NCI-H226 (cell line): ENCODE measurements at places on chromosomes 1 and 21.

DNA sequence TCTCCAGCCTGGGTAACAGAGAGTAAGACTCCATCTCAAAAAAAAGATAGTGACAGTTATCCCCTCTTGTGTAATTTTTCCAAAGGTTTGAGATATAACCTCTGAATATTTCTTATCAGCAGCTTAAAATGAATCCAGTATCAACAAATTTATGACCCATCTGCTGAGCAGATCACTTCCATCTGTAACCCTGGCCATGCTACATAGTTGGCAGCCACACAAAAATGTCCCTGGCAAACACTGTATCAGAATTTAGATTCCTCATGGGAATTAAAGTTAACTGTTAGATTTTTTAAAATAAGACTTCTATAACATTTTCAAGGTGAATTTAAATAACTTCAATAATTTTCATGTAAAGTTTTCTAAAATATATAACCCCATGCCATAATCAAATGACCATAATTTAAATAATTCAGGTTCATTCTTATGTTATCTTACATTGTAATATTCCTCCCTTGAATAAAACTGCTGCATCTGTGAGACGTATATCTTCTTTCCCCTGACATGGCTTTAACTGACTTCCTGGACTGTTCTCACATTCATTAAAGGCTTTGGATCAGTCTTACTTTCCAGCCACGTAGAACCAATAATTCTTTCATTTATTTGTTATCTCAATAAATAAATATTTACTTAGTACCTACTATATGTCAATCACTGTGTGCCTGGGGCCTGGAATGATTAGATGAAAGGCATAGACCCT is 5.3 kb upstream of the PRPF38B start:
- peak; percentile 20 for DNase-seq

- DNase-seq, result no peak
Observed at GRCh38 chr1:153293851-153294250, 18.9 kb downstream of the PGLYRP3 start.

- DNase-seq, result peak; percentile 3
Observed at GRCh38 chr1:19096036-19096833, 113.8 kb downstream of the UBR4 start.

- DNase-seq, result no peak
Observed at GRCh38 chr21:38903690-38904139, 98.0 kb downstream of the ETS2 start.

DNA sequence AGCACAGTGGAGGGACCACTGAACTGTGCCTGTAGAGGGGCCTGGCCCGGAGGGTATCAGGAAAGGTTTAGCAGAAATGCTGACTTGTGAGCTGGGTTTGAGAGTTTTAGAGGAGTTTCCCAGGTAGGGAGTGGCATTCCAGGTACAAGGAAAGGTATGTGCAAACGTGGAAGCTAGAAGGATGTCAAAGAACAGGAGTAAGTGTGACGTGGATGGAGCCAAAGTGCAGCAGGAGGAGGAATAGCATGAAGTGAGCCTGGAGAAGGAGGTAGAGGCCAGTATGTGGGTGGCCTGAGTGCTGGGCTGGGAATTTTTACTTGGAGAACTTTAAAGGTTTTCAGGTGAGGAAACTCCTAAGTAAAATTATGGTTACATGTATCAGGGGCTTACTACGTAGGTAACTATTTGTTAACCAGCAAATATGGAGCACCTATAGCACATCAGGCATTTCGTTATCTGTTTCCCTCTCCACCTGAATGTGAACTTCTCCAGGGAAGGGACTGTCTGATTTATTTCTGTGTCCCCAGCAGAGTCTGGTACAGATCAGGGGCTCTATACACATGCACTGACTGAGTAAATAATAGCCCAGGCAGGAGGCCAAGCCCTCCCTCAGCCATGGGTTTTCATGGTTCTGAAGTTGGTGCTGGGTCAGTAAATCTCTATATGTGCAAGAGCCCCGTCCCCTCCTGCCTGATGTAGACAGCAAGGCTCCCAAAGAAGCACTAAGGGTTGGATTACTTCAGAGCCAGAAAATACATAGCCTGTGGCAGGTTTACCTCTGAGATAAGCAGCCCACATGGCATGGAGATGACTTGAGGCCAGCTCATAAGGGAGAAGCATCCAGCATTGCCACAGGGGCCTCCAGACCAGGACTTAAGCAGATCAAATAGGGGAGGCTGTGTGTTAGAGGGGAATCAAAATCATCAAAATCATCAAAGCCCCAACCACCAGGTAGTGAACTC is 43.4 kb downstream of the CDCP2 start:
- peak; percentile 11 for DNase-seq

DNA sequence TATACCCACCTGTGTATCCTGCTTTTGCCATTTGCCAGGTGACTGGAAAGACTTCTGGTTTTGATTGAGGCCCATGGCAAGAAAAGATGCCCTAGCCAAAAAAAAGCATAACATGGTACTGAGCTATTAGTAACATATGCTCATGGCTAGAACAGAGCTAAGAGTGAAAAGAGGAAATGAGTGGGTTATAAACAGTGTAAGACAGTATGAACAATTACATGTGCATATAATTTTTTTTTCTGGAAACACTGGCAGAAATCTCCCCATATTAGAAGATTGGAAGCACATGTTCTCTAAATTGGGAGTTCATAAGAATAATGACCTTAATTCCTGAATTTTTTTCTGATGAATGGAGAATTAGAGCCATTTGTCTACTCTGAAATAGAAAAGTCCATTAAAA is 41.2 kb upstream of the PDC start:
- DNase-seq, result no peak

DNA sequence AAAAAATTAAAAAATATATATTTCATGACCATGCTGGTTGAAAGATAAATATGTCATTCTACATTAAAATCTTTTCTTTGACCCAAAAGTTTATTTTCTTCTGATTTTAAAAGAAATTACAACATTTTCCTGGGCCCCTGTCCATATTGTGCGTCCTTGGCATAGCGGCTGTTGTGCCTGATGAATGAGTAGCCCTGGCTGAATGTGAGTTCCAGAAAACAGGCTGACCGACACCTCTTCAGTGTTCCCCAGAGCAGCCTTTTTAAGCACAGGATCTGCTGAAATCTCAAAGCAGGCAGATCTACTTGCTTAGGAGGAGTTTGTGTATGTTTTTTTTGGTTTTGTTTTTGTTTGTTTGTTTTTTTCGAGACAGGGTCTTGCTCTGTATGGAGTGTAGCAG is 19.7 kb downstream of the KIAA1614 start:
- DNase-seq, result no peak

DNA sequence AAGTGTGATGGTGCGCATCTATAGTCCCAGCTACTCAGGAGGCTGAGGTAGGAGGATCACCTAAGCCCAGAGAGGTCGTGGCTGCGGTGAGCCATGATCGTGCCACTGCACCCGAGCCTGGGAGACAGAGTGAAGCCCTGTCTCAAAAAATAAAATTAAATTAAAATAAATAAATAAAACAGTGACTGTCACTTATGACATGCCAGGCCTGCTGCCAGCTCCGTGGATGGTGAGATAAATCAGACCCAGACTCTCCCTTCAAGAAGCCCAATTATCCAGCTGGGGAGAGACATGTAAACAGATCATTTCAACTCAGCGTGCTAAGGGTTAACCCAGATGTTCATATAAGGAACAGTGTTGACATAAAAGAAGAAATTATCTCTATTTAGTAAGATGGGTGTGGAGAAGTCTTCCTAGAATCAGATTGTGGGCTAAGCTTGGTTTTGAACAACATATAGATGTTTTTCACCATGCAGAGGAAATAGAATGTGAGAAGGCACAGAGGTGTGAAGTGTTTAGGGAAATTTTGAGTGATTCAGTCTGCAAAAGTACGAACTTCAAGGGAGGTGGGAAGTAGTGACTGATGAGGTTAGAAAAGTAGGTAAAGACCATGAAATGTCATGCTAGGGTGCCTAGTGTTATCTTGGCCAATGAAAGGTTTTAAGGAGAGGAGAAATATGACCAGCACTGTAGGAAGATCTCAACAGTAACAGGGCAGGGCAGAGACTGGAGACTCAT is 18.3 kb downstream of the YARS1 start:
- no peak for DNase-seq

DNA sequence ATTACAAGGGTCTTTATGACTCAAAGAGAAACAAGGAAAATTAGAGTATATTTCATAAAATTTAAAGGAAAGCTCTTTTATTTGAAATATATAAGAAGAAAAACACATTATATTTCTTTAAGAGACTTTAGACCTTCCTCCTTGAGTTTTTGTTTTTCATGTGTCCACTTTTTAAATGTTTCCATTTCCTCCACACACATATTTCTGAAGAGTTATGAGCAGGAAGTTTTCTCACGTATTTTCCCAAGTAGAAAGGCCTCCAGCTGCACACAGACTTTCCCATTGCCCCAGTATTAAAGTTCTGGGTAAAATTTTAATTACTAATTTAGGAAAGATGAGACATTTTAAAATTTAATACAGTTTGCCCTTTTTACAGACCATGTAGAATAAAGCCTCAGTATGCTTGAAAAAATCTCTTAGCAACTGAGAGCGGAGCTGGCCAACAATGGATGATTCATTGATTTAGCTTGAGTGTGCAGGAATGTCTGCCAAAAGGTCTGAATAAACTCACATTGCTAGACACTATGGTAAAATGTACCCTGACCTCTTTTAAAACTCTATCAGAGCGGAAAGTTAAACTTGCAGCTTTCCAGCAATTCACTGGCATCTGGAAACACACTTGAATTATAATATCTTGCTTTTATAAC is 57.9 kb downstream of the DDAH1 start:
- DNase-seq, result peak; percentile 80

DNA sequence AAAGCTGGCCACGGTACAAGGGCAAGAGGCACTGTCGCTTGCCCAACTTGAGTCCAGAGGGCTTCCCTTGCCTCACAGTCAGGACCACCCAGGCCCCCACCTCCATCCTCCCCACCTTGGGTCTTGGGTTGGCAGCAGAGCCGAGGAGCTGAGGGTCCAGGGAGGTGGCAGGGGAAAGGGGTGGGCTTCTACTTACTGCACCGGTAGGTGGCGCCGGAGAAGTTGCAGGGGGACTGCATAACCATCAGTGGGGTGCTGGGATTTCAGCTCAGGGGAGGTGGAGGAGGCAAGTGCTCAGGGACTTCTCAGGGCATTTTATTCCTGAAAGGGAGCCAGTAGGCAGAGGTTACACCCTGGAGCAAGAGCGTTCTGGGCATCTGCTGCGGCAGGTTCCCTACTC is 44.0 kb downstream of the TRIM62 start:
- DNase-seq, result no peak

DNA sequence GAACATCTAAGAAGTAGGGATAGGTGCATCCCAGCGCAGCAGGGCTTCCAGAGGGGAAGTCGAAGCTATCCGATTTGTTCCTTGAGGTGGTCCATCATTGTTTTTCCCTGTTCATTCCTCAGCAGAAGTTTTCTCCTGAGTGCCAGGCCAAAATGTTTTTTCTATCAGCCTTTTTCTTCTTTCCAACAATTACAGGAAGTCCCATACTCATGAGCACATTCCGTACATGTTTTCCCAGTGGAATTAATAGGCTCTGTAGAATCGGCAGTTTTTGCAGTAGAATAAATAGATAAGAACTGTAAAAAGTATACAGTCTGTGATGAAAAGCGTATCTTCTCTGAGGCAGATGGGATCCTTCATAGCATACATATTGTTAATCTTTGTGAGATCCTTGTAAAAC is 24.8 kb downstream of the CD101 start:
- no peak for DNase-seq

DNA sequence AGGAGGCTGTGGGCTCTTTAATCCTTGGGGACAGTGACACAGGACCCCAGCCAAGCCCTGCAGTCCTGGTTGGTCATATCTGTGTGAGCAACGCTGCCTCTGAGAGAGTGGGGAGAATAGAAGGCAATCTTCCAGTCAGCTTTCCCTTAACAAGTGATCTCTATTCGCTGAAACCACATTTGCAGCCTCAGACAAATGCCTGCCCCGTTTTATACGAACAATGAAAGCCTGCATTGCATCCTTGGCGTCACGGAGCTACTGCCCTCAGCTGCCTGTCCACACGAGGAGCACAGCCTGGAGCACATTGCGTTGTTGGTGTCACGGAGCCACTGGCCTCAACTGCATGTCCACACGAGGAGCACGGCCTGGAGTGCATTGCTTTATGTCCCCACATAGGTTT is 150.2 kb upstream of the ARHGEF16 start:
- DNase-seq, result no peak

GRCh38 chr21:35294231-35294898 is 245.3 kb upstream of the RUNX1 start:
- no peak for DNase-seq

- DNase-seq, result no peak
Observed at GRCh38 chr21:42158846-42159245, 60.1 kb upstream of the ABCG1 start.

GRCh38 chr1:209064850-209065706 is 518.4 kb upstream of the CAMK1G start:
- DNase-seq, result no peak

DNA sequence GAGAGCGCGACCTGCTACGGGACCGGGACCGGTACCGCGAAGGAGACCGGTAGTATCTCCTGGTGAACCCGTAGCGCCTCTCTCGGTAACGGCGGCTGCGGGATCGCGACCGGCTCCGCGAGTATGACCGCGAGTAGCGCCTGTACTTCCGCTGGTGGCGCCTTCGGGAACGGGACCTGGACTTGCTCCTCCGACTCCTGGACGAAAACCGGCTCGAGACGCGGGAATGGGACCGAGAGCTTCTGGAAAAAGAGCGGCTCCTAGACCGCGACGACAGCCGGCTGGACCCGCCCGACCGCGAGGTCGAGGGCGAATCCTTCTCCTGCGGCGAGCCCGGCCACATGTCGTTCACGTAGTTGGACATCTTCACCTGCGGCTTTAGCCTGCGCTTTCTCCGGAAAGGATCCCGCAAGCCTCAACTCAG is 642 bp downstream of the RSRP1 start:
- no peak for DNase-seq

DNA sequence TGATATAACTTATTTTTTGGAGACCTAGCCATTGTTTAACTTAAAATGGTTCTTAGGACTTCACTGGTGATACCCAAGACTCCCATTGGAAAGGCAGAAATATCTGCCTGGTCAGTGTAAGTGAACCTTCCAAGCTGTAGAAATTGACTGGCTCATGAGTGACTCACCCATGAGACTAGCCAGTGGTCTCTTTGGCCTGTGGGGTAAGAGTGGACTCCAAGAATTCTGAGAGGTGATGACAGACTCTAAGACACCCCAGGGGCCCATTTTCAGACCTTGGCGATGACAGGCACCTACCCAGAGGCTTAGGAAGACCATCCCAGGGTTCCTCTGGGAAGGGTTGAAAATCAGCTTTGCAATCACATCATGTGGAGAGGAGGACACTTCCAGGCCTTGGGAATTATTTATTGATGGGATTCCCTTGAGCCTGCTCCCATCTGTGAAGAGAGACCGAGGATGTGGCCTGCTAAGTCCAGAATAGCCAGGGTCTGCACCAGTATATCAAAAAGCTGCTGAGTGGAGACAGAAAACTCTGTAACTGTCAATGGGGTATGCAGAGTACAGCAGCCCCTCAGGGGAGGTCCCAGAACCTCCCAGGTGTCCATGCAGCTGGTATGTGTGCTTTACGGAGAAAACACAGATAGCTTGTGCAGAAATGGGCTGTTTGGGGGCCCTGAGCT is 78.9 kb downstream of the KAZN start:
- DNase-seq, result no peak

DNA sequence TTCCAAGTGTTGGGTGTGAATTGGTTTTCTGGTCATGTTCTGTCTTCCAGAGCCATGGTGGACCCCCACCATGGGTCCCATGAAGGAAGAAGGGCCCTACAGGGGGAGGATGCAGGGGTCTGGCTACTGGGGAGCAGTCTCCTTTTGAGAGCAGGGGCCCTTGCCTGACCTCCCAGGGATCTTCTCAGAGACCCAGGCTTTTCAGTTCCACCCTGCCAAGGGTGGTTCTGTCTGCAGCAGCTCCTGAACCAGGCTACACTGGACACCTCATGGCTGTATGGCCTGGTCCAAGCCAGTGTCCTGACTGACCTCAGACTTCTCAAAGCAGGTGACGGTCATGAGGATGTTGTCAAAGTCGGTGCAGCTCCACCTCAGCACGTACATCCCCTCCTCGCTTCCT is 109.0 kb downstream of the JAK1 start:
- DNase-seq, result no peak
